Hematopoietic multipotent progenitor cell (in vitro differentiated cells): ENCODE measurements at places on chromosomes 1 and 21.

- DNase-seq, result no peak
Observed at GRCh38 chr1:204974327-204974726, 68.7 kb upstream of the CNTN2 start.

- no peak for DNase-seq
Observed at GRCh38 chr1:91487469-91487868, 13.2 kb upstream of the CDC7 start.

- DNase-seq, result no peak
Observed at GRCh38 chr1:11418056-11418455, 60.9 kb upstream of the DISP3 start.

GRCh38 chr1:246891105-246891504 is 40.6 kb downstream of the AHCTF1 start:
- DNase-seq, result no peak

DNA sequence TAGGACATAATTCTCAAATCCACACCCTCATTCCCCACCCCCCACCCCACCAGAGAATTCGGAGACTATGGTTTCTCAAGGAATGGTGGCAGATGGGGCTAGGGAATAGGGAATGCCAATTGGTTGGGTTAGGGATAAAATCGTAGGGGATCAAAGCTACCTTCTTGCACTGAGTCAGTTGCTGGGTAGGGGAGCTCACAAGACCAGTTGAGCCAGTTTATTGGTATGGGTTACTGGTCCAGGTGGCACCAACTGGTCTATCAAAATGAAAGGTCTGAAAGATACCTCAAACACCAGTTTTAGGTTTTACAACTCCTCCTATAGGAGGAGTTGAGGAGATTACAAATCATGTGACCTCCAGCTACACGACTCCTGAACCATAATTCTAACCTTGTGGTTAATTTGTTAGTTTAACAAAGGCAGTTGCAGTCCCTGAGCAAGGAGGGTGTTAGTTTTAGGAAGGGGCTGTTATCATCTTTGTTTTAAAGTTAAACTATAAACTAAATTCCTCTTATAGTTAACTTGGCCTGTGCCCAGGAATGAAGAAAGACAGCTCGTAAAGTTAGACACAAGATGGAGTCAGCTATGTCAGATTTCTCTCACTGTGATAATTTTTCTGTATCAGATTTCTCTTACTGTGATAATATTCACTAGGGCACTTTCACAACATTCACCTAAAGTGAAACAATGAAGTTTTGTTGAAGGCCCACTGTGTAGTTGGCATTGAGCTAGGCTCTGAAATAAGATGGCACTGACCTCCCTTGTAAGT is 2.5 kb downstream of the SHISAL2A start:
- no peak for DNase-seq

- DNase-seq, result peak; percentile 5
Observed at GRCh38 chr1:183993132-183993531, 44.4 kb downstream of the COLGALT2 start.

GRCh38 chr1:160367934-160368923 is 1.4 kb downstream of the NHLH1 start:
- no peak for DNase-seq

DNA sequence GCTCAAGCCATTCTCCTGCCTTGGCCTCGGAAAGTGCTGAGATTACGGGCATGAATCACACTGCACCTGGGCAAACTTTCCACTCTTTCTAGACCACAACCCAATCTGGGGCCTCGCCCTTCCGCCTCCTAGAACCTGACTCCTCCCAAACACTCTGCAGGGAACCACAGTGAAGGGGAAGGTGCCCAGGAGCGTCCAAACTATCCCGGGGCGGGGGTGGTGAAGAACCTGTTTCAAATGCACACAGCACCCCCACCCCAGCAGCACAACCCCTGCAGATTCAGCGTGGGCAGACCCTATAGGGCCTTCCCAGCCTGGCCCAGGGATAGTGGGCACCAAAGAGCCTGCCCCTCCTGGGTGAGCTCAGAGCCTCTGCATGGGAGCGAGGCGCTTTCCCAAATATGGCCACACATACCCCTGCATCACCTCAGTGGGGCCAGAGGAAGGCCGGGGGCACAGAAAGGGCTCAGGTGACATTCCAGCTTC is 86.9 kb downstream of the STUM start:
- DNase-seq, result no peak

DNA sequence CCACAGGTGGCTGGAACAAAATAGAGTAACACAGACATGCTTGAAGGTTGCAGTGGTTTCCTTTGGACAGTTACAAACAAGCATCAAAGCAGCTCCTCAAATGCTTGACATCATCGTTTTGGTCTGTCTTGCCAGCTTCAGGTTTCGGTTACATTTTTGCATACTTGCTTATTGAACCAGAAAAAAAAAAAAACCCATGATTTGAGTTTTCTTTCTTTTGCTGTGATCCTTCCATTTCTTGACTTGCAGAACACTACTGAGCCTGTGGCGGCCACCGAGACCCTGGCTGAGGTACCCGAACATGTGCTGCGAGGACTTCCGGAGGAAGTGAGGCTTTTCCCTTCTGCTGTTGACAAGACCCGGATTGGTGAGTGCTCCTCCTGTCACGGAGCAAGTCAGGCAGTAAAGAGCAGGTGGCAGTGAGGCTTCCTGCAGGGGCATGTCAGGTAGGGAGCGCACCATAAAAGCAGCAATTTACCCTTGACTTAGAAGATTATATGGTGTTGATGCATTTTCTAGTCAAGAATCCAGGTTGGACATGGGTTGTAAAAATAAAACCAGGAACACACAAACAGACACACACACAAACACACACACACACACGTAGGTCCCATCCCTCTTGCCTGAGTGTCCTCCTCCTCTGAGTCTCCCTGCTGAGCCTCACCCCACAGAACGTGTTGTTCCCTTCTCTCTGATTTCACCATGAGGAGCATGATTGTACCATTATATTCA is 30.9 kb downstream of the PRDM2 start:
- peak; percentile 87 for DNase-seq

GRCh38 chr1:224482619-224483018 is 48.0 kb upstream of the WDR26 start:
- DNase-seq, result no peak

- DNase-seq, result no peak
Observed at GRCh38 chr1:31657972-31658510, 13.4 kb upstream of the PEF1 start.

GRCh38 chr1:21383785-21384401 is 56.0 kb upstream of the NBPF3 start:
- DNase-seq, result no peak

- DNase-seq, result no peak
Observed at GRCh38 chr1:222618880-222619596, 1.1 kb downstream of the MIA3 start.
